ENCODE measurements at places on chromosomes 13 and 19.

- peak; percentile 67 for DNase-seq
Observed at GRCh38 chr19:13033819-13034611, 38.7 kb downstream of the NFIX start.

DNA sequence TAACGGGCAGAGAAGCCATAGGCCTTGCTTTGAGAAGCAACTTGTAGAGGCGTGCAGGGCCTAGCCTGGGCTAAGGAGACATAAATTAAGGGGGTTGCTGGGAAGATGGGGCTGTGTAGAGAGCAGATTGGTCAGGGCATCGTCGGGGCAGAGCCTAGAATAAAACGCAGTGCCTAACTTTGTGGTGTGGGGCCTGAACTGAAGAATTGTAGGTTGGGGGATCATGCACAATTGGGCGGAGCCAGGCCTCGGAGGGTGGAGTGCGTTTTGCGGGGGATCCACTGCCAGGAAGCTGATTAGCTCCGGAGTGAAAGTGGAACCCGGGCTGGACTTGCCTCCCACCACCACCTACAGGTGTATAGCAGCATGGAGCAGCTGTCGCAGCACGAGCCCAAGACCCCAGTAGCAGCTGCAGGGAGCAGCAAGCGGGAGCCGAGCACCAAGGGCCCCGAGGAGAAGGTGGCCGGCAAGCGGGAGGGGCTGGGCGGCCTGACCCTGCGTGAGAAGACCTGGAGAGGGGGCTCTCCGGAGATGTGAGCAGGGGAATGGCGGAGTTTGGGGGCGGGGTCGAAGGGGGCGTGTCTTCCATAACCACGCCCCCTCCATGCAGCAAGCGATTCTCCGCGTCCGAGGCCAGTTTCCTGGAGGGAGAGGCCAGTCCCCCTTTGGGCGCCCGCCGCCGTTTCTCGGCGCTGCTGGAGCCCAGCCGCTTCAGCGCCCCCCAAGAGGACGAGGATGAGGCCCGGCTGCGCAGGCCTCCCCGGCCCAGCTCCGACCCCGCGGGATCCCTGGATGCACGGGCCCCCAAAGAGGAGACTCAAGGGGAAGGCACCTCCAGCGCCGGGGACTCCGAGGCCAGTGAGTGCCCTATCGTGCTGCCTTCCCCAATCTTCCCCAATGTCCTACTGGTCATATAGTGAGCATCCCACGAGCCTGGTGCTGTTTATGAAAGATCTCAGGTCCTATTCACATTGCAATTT lies 13.8 kb downstream of the DNASE2 start:
- peak; percentile 84 for DNase-seq

DNA sequence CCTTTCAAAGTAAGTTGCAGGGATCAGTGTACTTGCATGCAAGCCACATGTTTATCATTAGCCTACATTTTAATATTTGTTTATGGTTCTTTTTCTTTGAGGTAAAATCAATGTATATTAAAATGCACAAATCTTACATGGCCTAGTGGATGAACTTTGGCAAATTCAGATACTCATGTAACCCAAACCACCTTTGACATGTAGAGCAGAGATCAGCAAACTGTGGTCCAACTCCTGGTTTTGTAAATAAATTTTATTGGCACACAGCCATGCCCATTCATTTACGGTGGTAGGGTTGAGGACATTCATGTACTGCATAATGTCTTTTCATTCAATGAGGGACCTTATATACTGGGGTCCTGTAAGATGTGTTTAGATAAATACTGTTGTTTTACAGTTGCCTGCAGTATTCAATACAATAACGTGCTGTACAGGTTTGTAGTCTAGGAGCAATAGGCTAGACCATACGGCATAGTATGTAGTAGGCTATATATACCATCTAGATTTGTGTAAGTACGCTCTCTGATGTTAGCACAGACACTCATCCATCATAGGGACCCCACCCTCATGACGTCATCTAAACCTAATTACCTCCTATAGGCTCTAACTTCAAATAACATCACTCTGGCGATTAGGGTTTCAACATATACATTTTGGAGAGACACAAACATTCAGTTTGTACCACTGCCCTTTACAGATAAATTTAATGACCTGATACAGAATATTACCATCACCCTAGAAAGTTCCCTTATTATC lies 5.7 kb downstream of the NDFIP2 start:
- no peak for DNase-seq

DNA sequence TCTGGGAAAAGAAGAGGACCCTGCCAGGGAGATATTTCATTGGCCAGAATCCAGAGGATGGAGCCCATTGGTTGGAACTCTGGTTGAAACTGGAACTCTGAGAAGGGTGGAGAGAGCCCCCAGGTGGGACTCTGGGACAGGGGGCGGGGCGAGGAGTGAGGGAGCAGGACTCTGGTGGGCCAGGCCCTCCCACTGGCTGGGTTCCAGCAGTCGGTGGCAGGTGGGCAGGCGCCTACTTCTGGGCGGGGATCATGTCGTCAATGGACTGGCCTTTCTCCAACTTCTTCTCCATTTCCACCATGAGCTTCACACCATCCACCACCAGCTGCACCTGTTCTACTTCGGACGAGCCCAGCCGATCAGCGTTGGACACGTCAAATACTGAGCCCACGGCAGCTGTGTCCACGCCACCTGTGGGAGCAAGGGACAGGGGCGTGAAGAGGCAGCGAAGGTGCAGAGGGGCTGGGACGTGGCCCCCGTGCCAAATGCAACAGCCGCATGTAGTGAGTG lies 16.1 kb downstream of the CKM start:
- no peak for DNase-seq

DNA sequence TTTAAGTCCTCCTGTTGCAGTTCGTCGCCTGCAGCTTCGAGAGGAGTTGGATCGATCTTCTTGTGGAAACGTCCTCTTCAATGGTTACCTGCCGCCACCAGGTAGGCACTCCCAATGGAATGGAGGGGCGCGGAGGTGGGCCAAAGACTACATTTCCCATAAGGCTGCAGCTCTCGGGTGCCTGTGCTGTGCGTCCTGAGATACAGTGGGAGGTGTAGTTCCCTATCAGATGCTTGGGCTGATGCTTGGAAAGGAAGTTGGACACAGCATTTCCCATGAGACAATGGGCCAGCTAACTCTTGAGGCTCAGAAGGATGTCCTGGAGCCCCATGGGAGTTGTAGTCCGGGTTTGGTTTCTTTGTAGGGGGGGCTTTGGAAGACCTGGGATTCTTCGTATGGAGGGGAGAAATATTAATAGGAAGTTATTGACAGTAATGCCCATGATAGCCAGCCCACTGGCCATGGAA lies 1.8 kb downstream of the SHKBP1 start:
- no peak for DNase-seq

DNA sequence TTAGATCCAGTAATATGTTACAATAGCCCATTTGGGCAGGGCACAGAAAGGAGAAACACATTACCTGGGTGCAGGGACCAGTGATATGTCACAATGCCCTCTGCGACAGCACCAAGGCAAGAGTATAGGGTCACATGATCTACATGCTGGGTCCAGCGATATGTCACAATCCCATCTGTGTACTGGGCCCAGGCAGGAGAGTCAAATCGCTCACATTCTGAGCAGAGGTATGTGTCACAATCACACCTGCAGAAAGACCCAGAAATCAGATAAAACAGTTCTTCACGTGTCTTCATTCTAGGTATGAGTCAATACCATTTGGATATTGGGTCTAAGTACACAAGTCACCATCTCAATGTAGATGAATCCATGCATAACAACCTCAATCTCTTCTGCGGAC lies 7.1 kb upstream of the ZNF43 start:
- DNase-seq, result no peak

DNA sequence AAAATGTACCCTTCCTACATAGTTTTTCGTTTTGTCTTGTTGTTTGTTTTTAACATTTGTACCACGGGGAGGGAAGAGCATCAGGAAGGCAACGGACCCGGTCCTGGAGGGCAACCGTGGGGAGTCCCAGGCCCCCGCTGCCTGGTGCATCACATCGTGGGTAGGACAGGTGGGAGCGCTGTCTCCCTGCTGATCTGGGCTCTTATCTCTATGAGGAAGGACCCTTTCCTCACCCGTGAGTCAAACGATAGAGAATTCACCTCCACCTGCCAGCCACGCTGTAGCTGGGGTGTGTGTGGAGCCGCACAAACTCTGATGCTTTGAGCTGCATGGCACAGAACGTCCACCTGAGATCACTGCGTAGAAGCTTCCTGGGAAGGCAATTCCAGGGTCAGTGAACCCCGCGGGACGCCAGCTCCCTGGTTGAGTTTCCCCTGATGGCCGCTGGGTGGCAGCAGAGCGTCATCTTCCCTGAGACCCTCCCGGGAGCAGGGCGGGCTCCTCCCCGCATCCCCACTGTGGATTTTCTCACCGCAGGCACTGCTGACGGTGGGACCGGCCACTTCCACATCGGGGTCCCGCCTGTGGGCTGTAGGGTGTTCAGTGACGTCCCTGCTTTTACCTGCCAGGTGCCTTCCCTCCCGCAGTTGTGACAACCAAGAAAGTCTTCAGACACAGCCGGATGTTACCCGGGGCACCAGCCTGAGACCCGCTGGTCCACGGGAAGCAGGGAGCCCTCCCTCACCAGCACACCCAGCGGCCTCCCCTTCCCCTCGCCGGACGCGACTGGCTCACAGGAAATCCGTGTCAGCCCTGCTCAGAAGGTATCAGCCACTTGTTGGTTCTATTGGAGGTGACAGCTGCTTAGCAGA lies 54.7 kb downstream of the ZNF787 start:
- peak; percentile 75 for DNase-seq

GRCh38 chr13:93292366-93292765 lies 65.8 kb downstream of the GPC6 start:
- no peak for DNase-seq

DNA sequence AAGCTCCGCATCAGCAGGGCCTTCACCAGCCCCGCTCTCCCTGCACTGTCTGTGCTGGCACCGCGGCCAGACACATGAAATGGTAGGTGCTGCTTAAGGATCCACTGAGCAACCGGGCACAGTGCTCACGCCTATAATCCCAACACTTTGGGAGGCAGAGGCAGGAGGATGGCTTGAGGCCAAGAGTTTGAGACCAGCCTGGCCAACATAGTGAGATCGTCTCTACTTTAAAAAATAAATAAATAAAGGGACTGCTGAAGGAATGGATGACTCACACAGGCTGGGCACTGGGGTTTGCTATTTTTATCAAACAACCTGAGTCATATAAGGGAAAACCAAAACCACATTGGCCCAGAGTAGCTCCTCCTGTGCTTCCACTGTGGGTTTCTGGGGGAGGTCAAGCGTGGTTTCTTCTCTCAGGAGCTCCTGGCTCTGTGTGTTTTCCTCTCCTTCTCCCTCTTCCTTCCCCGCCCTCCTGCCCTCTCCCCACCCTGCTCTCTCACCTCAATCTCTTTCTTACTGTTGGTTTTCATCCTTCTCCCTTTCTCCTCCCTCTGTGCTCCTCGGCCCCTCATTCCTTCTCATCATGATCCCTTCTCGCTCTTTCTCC lies 21.3 kb downstream of the VRK3 start:
- peak; percentile 42 for DNase-seq

DNA sequence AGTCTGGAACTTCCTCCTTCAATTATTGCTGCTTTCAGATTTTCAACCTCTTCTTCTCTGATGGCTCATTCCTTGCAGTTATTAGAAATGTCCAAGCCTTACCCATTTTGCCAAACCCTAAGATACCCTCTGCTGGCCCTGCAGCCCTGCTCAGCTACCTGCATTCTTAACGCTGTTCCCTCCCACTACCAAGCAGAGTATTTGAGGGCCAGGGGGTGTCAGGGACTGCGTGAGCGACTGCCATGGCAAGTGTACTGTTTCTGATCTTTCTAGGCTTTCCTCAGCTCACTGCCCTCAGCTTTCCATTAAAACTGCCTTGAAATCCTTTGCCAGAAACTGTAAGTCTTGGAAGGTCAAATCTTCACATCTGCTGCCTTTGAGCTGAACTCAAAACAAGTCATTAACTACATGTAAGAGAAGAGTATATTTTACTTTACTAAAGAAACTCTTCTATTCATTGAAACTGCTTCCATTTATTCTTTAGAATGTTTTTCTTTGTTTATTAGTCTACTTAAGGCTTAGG lies 41.0 kb downstream of the HS6ST3 start:
- no peak for DNase-seq

GRCh38 chr13:101417043-101417406 lies 717 bp upstream of the NALCN start:
- DNase-seq, result no peak

GRCh38 chr13:110479648-110480047 lies 81.9 kb downstream of the RAB20 start:
- no peak for DNase-seq

DNA sequence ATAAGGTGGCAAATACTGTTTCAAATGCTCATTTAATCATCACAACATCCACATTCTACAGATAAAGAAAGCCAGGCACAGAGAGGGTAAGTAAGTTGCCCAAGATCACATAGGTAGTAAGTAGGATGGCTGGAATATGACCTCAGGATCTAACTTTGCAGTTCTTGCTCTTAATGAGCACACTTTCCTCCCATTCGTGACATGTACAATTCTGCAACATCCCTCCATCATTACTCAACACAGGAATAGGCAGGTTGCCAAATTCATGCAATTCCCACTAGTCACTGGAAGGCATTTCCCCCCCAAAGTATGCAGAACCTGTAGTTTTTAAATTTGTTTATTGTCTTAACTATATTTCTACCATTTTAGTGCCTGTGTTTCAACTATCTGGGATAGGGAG lies 109.2 kb downstream of the OLFM4 start:
- DNase-seq, result no peak

DNA sequence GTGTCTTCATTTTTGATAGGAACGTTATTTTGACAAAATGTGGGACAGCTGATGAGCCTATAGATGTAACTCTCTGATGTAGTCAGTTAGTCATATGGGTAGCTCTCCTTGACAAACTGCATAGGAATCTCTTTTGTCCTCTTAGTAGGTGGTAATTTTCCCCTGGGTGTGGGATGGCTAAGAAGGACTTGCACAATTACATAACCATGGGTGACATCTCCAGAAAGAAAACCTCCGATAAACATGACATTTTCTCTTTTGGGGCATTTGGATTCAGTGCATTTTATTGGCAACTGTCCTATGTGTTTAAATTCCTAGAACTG lies 41.8 kb downstream of the IGFL3 start:
- DNase-seq, result no peak

DNA sequence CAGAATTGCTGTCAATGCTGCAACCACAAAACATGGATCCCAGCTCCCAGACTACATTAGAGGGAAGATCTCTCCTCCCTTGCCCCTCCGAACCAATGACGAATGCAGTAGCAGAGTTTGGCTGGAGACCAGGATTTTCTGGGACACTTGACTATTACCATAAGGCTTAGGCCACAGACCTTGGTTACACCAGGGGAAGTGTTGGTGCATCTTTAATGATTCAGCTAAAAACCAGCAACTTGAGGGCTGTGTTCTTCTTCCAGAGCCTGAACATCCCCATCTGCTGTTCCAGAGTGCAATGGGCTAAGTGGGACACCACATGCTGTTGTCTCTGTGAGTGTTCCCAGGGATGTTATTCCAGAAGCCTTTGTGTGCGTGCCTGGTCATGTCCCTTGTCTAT lies 528.2 kb downstream of the LMO7 start:
- DNase-seq, result no peak

DNA sequence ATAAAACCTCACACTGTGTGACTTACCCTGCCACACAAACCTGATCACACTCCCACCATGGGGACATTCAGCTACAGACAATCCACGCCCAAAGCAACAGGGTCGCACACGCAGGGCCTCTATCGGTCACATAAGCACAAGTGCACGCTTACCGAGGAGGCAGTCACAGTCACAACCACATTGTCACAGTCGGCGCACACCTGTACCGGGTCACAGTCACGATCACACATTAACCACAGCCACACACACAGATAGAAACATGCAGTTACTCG lies 579 bp downstream of the ZNF566 start:
- DNase-seq, result no peak

Measured in activated CD4-positive, alpha-beta T cell treated with anti-CD3 and anti-CD28 coated beads for 48 hours (primary cell).